Left lobe of liver (tissue), 2 donors: ENCODE measurements at places on chromosomes 6 and 20. TPM values are rescaled to one million over a fixed set of nuclear protein-coding genes. Genes with fewer than 3 reads are reported as not detected.

DNA sequence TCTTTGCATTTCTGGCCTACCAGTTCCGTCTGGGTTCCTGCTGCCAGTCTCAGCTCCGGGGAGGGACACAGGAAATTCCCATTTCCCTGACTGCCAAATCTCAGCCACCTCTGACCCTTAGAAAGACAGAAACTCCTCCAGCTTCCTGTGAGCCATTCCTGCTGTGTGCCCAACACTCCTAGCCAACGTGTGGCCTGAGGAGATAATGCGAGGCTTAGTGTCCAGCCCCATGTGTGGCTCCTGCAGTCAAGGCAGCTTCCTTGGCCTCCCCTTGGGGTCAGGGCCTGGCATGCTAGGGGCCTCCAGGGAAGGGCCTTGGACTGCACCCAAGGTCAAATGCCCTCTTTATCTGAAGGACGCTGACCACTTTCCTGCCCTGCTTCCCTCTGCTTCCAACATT is 45.1 kb downstream of the MAFB start:
- DNase-seq = no peak

DNA sequence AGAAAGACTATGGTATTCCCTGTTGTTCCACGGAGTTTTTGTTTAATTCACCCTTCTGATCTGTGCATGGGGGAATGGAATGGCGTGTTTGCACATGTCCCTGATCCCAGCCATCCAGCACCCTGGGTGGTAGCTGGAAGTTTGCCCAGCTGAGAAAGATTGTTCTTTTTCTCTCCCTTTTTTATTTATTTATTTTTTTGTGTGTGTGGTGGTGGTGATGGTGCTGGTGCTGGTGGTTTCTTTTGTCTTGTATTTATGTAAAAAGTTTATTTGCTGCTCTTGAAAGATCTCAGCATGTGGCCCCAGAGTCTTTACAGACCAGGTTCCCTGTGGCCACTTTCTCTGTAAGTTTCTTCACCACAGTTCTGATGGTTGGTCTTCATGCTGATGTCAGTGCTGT is 372.6 kb downstream of the UTRN start:
- DNase-seq = no peak

Gene SUMO4
- 1.1 TPM for total RNA-seq

DNA sequence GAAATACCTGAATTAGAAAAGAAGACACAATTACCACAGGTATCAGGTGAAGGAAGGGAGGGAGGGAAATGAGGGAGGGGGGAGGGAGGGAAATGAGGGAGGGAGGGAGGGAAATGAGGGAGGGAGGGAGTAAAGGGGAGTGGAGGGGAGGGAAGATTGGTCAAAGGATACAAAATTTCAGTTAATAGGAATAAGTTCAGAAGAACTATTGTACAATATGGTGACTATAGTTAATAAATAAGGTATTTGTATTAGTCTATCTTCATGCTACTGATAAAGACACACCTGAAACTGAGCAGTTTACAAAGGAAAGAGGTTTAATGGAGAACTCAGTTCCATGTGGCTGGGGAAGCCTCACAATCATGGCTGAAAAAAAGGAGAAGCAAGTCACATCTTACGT is 185.7 kb downstream of the EYA2 start:
- no peak for DNase-seq
